ENCODE measurements at places on chromosomes 12 and 14. TPM values are rescaled to one million over a fixed set of nuclear protein-coding genes. Genes with fewer than 3 reads are reported as not detected.
A peak's percentile ranks its signal among the peaks of the same experiment; 100 is the strongest.

DNAI7 gene
- 0.33 TPM for total RNA-seq

CLEC4E gene
- total RNA-seq: 1.2 TPM

CEBPE gene
- not detected for total RNA-seq

NTF3 gene
- not detected for total RNA-seq

GRCh38 chr12:110224379-110225304, 56.4 kb upstream of the ATP2A2 start:
- no peaks in the 10 kb centered on the region for H3K27me3 ChIP-seq
- H3K4me3 ChIP-seq: no peak overlapping the region
- H3K36me3 ChIP-seq: no peaks in the 10 kb centered on the region
- H3K27ac ChIP-seq: no peak overlapping the region
- DNase-seq: no peak

- no peak overlapping the region for H3K27ac ChIP-seq
- H3K4me3 ChIP-seq: no peak overlapping the region
- H3K4me1 ChIP-seq: no peaks in the 10 kb centered on the region
- H3K27me3 ChIP-seq: no peaks in the 10 kb centered on the region
- no peaks in the 10 kb centered on the region for H3K36me3 ChIP-seq
- DNase-seq: no peak
Observed at GRCh38 chr12:33529810-33530209, 90.2 kb upstream of the SYT10 start.

RAB3IP gene
- total RNA-seq: 14.1 TPM

KLRC4 gene
- total RNA-seq: not detected

PLA2G1B gene
- total RNA-seq: not detected

TSPAN19 gene
- 0.59 TPM for total RNA-seq

DNA sequence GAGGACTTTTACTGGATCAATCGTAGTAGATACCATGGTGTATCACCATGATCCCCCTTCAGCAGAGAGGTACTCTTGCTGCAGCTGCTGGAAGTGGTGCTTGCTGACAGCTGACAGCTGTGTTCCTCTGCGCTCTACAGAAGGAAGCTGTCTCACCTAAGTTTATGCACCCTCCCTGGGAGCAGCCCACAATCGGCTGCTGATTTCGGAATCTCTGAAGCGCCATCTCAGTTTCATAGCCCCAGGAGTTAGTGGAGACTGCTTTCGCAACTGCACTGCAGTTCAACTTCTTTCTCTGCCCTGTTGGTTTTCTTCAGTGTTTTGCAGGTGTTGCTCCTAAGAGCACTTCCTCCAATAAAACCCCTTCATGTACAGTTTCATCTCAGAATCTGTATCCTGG, 237.9 kb downstream of the PAWR start:
- DNase-seq: no peak
- no peaks in the 10 kb centered on the region for H3K36me3 ChIP-seq

DNA sequence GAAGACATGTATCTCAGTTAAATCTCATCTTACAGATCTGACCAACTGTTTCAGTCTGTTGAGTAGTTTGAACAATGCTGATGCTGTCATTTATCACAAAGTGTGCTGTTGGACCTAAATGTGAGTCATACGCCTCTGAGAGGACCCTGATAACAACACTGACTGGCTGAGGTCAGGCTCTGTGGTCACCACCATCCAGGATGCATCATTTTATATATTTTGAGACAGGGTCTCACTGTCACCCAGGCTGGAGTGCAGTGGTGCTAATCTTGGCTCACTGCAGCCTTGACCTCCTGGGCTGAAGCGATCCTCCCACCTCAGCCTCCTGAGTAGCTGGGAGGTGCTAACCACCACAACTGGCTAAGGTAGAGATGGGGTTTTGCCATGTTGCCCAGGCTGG, 181.0 kb upstream of the RGS6 start:
- no peak overlapping the region for H3K4me3 ChIP-seq
- DNase-seq: no peak
- H3K4me1 ChIP-seq: peaks cover 2% of the 10 kb centered on the region
- no peak overlapping the region for H3K27ac ChIP-seq
- peaks cover 9% of the 10 kb centered on the region for H3K36me3 ChIP-seq
- no peaks in the 10 kb centered on the region for H3K27me3 ChIP-seq

- H3K36me3 ChIP-seq: peaks cover 14% of the 10 kb centered on the region
- H3K4me1 ChIP-seq: no peaks in the 10 kb centered on the region
- H3K27ac ChIP-seq: no peak overlapping the region
Observed at GRCh38 chr12:31850268-31850667, 108.9 kb upstream of the RESF1 start.

POMT2 gene
- total RNA-seq: 33.8 TPM

TBX5 gene
- 0.38 TPM for total RNA-seq

- no peak overlapping the region for H3K4me3 ChIP-seq
- no peak for DNase-seq
- no peaks in the 10 kb centered on the region for H3K36me3 ChIP-seq
- H3K27ac ChIP-seq: no peak overlapping the region
Observed at GRCh38 chr14:51609955-51610283, 41.8 kb upstream of the FRMD6 start.

DNA sequence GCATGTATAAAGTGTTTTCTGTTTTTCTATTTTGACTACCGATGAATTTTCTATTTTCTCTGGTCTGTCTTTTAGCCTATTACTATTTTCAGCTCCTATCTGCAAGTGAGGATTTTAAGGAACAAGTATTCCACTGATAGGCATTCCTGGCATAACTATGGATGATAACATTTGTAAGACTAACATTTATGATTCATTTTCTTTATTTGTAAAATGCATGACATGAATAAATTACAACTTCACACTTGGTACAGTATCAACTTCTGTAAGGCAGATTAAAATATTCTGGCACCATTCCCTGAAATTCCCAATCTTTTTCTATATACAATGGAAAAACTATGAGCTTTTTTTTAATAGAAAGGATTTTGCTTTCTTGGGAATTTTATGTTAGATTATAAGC, 121.0 kb upstream of the GARIN2 start:
- H3K27me3 ChIP-seq: no peaks in the 10 kb centered on the region
- no peak overlapping the region for H3K4me3 ChIP-seq
- H3K27ac ChIP-seq: no peak overlapping the region
- peaks cover 7% of the 10 kb centered on the region for H3K36me3 ChIP-seq

P2RX2 gene
- total RNA-seq: not detected

CMA1 gene
- total RNA-seq: not detected

LRIG3 gene
- total RNA-seq: 103 TPM

TMX1 gene
- total RNA-seq: 17.4 TPM

GRCh38 chr12:4814485-4814884, 94.3 kb downstream of the GALNT8 start:
- H3K27ac ChIP-seq: no peak overlapping the region
- H3K4me1 ChIP-seq: peaks cover 60% of the 10 kb centered on the region
- DNase-seq: no peak
- peaks cover 5% of the 10 kb centered on the region for H3K27me3 ChIP-seq

- DNase-seq: peak; percentile 94
- peak overlapping the region; percentile 92 for H3K4me3 ChIP-seq
Observed at GRCh38 chr12:42482748-42483520, 106.6 kb downstream of the PRICKLE1 start.

DNA sequence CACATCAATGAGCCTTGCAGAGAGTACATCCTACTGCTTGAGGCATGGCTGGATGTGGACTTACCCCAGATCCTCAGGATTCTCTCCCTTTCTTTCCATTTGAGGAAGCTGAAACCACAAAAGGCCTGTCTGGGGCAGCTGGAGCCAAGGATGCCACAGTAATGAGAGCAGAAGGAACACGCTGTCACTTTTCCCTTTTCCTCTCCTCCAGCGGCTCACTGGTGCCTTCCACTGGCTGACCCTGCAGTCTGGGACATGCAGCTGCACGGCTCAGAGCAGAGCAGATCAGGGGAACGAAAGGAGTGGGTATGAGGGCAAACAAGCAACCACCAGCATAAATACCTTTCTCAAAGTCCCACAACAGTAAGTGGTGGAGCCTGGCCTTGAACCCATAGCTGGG, 78.2 kb downstream of the GAS2L3 start:
- H3K27ac ChIP-seq: no peak overlapping the region
- peaks cover 2% of the 10 kb centered on the region for H3K27me3 ChIP-seq
- H3K4me3 ChIP-seq: no peak overlapping the region
- DNase-seq: no peak

DNA sequence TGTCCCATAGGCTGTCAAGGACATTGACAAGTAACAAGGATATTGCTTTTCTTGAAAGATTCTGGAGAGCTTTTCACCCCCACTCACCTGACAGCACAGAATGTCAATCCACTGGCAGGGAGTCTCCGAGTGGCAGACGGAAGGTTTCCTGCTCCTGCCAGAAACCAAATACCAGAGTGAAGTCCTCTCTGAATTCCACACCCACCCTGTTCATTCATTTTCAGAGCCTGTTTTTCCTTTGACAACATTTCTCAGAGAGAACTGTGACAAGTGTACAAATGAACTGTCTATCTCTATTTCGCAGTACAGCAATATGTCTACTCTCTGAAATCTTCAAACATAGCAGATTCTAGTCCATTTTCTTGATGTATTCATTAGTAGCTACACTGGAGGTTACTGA, 26.2 kb upstream of the BICD1 start:
- DNase-seq: no peak
- H3K27ac ChIP-seq: no peak overlapping the region
- no peak overlapping the region for H3K4me3 ChIP-seq
- H3K27me3 ChIP-seq: no peaks in the 10 kb centered on the region
- peaks cover 2% of the 10 kb centered on the region for H3K4me1 ChIP-seq

LACRT gene
- not detected for total RNA-seq

Data from endothelial cell (in vitro differentiated cells).